ENCODE measurements at places on chromosomes 1 and 21.

DNA sequence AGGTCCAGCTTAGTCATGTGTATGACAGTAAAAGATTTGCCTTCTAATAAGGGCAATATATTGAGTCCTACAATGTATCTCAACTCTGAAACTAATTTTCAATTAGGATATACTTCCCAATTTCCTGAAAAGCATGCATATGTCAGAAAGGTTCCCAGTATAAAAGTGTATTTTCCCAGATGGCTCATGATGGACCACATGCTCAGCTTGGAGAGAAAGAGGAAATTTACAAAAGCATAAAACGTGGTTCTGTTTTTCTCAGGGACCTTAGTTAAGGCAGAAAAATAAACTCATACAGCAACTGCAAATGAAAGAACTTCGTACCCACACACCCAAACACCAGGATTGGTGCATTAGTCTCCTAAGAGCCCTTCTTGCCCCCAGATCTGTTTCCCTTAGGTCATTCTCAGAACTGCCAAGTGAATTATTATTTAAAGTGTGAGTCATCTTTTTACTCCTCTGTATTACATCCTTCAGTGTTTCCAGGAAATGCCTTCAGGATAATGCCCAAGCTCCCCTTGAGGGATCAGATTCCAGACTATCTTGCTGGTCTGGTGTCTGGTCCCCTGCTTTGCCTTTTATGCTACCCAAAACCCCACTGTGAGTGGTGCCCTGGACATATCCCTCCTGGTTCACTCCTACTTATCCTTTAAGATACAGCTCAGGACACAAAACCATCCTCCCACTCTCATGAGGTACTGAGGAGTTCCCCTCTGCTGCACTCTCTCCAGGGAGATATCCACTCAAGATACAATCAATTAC, 57.4 kb downstream of the SSX2IP start:
- H3K27ac ChIP-seq, result no peak overlapping the region
- DNase-seq, result peak; percentile 49
- peaks cover 5% of the 10 kb centered on the region for H3K4me1 ChIP-seq

GRCh38 chr1:180898441-180899219, 14.1 kb upstream of the KIAA1614 start:
- H3K27ac ChIP-seq, result no peak overlapping the region
- peak; percentile 41 for DNase-seq
- H3K27me3 ChIP-seq, result no peaks in the 10 kb centered on the region

GRCh38 chr1:35173491-35173890, 19.5 kb downstream of the SFPQ start:
- peaks cover 4% of the 10 kb centered on the region for H3K4me1 ChIP-seq
- H3K36me3 ChIP-seq, result peaks cover 42% of the 10 kb centered on the region
- no peaks in the 10 kb centered on the region for H3K27me3 ChIP-seq
- DNase-seq, result no peak
- H3K4me3 ChIP-seq, result no peak overlapping the region

DNA sequence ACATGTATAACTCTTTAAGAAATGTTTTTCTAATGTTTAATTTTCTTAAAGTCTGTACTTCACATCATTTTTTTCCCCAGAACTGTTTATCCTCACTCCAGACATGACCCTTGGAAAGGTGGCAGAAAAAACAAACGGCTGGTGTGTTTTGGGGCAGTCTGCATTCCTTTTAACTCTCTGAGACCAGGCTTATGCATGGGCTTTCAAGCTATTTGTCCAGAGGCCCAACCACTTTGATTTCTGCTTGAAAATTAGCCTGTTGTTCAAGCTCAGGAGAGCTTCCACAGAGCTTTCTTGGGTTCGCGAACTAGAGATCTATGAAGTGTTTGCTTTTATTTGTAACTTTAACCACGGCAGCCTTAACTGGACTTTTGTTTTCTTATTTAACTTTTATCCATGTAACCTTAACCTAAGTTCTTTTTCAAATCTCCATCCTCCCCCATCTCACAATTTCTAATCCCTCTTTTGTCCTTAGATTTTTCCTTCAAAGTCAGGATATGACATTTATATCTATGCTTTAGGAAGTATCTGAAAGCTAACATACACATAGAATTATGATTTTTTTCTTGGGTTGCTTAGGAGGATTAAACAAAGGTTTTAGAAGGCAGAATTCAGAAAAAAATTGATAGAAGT, 111.8 kb downstream of the FGGY start:
- H3K4me1 ChIP-seq, result no peaks in the 10 kb centered on the region
- no peaks in the 10 kb centered on the region for H3K27me3 ChIP-seq

DNA sequence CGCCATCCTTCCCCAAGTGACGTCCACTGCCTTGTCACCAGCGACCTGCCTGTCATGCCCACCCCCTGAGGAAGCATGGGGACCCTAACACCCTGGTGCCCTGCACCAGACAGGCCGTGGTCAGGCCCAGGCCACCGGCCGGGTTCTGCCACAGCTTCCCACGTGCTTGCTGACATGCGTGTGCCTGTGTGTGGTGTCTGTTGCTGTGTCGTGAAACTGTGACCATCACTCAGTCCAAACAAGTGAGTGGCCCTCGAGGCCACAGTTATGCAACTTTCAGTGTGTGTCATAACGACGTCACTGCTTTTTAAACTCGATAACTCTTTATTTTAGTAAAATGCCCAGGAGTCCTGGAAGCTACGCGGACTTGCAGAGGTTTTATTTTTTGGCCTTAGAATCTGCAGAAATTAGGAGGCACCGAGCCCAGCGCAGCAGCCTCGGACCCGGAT, 8.5 kb upstream of the CTRC start:
- no peaks in the 10 kb centered on the region for H3K27me3 ChIP-seq
- DNase-seq, result no peak
- no peak overlapping the region for H3K4me3 ChIP-seq

DNA sequence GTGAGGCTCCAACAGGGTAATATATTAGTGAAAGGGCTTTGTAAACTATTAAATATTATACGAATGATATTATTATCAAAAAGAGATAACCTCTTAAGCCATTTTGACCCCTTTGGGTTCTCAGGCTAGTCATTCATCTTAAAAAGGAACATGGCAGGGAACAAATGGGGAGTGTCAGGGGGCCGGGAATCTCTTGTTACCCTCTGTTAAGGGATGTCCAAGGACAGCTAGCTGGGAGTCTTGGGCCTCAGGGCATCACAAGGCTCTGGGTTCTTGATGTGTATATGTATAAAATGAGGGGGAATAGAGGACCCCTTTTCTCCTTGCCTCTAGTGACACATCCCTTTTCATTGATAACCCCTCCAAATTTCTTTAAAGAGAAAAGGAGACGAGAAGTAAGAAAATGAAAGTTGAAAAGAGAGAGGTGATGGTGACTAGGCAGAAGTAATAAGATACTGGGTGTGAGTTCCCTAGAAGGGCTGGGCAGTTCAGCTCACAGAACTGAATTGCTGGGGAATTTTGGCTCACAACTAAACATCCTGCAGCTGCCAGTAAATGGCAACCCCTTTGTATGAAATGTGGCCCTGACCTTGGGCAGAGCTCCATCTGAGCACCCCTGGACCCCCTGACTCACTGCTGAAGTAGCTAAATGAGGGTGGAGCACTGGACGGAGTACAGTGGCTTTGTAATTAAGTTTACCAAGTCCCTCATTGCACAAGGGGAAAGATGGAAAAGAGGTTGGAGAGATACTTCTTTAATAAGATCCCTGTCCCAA, 20.0 kb upstream of the ZNF326 start:
- peaks cover 11% of the 10 kb centered on the region for H3K4me1 ChIP-seq
- H3K36me3 ChIP-seq, result no peaks in the 10 kb centered on the region
- no peak overlapping the region for H3K4me3 ChIP-seq

- H3K27me3 ChIP-seq, result peaks cover 3% of the 10 kb centered on the region
- no peak for DNase-seq
- H3K27ac ChIP-seq, result no peak overlapping the region
Measured at GRCh38 chr1:201626629-201627275, 87.8 kb downstream of the NAV1 start.

DNA sequence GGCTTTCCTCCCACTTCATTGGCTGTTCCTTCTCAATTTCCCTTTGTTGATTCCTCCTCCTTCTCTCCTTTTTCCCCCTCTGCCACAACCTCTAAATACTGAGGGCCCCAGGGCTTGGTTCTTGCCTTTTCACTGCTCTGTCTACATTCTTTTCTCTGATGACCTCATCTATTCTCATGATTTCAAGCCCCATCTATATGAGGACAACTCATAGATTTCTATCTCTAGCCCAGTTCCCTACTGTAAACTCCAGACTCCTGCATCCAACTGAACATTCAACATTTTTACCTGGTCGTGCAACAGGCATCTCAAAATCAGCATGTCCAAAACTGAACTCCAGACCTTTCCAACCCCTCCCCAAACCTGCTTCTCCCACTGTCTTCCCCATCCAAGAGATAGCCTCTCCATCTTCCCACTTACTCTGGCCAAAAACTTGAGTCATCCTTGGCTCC, 11.5 kb upstream of the SLC9A1 start:
- H3K4me3 ChIP-seq, result no peak overlapping the region
- H3K36me3 ChIP-seq, result no peaks in the 10 kb centered on the region
- no peaks in the 10 kb centered on the region for H3K27me3 ChIP-seq
- no peak overlapping the region for H3K27ac ChIP-seq
- no peak for DNase-seq

DNA sequence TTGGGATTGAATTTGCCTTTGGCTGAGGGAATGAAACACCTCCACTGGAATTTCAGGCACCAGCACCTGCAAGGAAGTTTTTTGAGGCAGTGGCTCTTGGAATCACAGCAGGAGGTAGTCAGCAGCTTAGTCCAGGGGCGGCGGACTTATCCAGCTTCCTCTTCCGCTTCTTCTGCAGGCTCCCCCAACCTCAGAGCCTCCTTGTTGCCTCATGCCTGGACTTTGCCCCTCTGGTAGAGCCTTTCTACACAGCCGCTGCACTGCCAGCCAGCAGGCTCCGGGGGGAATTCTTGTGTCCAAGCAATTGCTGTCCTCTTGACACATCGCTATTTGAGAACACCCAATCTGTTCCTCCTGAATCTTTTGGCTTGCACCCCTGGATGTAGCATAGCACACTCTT, 4.4 kb upstream of the RHEX start:
- no peaks in the 10 kb centered on the region for H3K36me3 ChIP-seq
- H3K4me1 ChIP-seq, result peaks cover 30% of the 10 kb centered on the region
- no peak for DNase-seq
- peaks cover 18% of the 10 kb centered on the region for H3K27me3 ChIP-seq

DNA sequence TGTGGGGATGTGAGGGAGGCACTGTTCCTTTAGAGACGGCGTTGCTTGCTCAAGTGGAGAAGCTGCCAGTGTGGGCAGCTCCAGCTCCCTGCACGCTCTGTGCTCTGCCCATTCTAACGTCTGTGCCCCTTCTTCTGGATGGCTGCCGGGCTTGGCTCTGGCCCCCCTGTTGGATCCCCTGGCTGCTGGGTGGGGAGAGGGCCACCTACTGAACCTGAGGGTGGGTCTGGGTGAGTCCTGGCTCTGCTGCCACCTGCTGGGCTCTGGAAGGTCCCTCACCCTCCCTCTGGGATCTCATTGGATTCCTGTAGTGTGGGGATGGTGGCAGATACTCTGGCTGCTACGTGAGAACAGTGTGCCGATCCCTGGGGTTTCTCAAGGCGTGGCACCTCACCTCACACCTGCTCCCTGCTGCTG, 5.0 kb downstream of the PFKL start:
- DNase-seq, result peak; percentile 82
- H3K4me3 ChIP-seq, result peak overlapping the region; percentile 26
- peaks cover 27% of the 10 kb centered on the region for H3K4me1 ChIP-seq
- no peaks in the 10 kb centered on the region for H3K27me3 ChIP-seq

DNA sequence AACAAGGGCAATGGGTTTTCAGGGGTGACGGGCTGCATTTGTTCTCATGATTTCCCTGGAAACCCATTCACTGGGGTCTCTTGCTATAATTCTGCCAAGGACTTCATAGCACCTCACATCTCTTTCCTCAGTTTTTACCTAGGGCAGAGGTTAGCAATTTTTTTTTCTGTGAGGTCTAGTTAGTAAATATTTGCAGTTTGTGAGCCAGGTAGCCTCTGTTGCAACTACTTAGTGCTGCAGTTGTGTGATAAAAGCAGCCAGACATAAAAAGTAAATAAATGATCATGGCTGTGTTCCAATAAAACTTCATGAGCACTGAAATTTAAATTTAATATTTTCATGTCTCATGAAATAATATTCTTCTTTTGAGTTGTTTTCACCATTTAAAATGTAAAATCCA, 37.7 kb downstream of the IFI44 start:
- no peak overlapping the region for H3K27ac ChIP-seq
- H3K36me3 ChIP-seq, result no peaks in the 10 kb centered on the region
- no peak for DNase-seq
- H3K27me3 ChIP-seq, result peaks cover 39% of the 10 kb centered on the region

GRCh38 chr1:17314491-17314971, 6.5 kb downstream of the PADI4 start:
- no peak overlapping the region for H3K4me3 ChIP-seq
- no peak for DNase-seq
- no peaks in the 10 kb centered on the region for H3K36me3 ChIP-seq
- H3K27me3 ChIP-seq, result peaks cover 7% of the 10 kb centered on the region
- peaks cover 2% of the 10 kb centered on the region for H3K4me1 ChIP-seq

DNA sequence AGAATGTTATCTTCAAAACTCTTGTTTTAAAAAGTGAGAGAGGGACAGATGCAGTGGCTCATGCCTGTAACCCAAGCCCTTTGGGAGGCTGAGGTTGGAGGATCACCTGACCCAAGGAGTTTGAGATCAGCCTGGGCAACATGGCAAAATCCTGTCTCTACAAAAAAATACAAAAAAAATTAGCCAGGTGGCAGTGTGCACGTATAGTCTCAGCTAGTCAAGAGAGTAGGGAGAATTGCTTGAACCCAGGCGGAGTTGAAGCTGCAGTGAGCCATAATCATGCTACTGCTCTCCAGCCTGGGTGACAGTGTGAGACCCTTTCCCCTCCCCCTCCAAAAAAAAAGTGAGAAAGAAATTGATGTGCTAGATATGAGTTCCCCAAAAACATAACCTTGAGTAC, 131.0 kb downstream of the KCNT2 start:
- no peak for DNase-seq
- H3K36me3 ChIP-seq, result no peaks in the 10 kb centered on the region
- no peak overlapping the region for H3K4me3 ChIP-seq

DNA sequence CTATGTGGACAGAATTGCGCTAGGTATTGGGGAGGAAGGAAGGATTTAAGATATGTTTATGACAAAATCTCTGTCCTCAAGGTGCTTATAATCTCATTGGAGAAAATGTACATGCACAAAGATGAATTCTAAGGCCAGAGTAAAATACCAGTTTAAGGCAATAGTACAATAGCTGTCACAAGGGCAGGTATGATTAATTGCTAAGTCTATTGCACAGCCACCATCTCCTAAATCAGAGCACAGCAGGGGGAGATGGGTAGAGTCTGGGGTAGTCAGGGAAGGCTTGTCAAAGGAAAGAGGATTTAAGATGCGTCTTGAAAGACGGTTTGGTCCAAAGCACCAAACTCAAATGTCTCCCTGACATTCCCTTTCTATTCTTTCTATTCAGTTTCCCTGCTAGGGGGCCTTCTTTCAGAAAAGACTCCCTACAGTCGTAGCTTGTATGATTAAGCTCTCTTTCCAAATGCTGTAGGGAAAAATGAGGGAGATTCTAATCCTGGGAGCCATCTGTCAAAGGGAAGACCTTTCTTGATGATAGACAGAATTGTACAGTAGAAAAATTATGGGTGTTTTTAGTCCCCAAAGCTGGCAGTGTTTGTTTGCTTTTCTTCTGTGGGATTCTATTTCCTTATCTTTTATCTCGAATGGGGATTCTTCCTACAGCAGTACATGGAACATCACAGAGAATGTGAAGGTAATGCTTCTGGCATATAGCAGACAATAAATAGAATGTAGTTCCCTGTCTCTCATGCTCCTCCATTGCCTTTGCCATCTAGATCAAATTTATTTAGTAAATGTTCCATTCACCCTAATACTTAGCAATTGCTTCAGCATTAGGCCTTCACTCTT, 107.6 kb upstream of the NFIA start:
- peaks cover 7% of the 10 kb centered on the region for H3K27me3 ChIP-seq
- no peak overlapping the region for H3K4me3 ChIP-seq
- H3K36me3 ChIP-seq, result no peaks in the 10 kb centered on the region

Data from activated CD4-positive, alpha-beta T cell treated with anti-CD3 and anti-CD28 coated beads, Interleukin-2, amount 10 ng/mL, durations not matched to agents 24 days and 14 days (primary cell).